ENCODE measurements at places on chromosomes 2 and 18.

GRCh38 chr2:172705352-172705751 lies 30.3 kb upstream of the RAPGEF4 start:
- DNase-seq, result no peak
- peaks cover 44% of the 10 kb centered on the region for H3K27me3 ChIP-seq
- no peak overlapping the region for H3K27ac ChIP-seq
- no peaks in the 10 kb centered on the region for H3K4me1 ChIP-seq
- no peak overlapping the region for H3K4me3 ChIP-seq

DNA sequence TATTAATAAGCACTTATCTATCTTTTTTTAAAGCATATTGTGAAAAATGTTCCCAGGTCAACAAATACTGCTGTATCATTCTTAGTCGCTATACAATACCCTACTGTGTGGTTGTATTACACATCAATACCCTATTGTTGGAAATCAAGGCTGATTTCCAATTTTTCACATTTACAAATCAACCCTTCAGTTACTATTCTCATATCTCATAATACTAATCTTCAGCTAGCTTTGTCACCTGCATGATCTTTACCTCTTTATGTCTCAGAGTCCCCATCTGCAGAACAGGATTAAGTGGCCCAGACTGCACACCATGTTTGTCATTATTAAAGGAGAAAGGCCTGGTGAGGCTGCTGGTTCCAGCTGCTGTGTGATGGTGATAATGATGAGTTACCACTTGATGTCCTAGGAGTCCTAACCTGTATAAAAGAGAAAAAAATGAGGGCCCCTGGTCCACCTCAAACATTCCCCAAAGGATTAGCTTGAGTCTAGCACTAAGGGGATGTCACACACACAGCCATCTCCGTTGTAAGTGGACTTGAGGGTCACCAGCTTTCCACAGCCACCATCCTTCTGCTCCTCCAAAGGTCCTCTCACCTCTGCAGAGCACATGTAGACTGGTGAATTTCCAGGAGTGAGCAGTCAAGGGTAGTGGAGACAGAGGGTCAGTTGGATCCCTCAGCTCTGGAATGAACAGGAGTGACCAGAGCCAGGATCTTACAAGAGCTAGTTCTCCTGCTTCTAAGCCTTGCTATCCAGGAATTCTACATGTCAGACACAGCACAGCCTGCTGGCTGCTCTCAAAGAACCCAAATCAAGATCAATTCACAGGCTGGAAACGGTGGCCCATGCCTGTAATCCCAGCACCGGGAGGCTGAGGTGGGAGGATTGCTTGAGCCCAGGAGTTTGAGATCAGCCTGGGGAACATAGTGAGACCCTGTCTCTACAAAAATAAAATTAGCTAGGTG lies 36.0 kb upstream of the BIN1 start:
- no peaks in the 10 kb centered on the region for H3K27me3 ChIP-seq
- DNase-seq, result no peak
- no peak overlapping the region for H3K4me3 ChIP-seq
- H3K36me3 ChIP-seq, result no peaks in the 10 kb centered on the region
- no peak overlapping the region for H3K27ac ChIP-seq
- no peaks in the 10 kb centered on the region for H3K4me1 ChIP-seq

- no peak overlapping the region for H3K4me3 ChIP-seq
- H3K27ac ChIP-seq, result no peak overlapping the region
- no peaks in the 10 kb centered on the region for H3K27me3 ChIP-seq
- DNase-seq, result no peak
Measured at GRCh38 chr18:22307528-22307927, 110.2 kb downstream of the CTAGE1 start.

- H3K27me3 ChIP-seq, result no peaks in the 10 kb centered on the region
- H3K27ac ChIP-seq, result no peak overlapping the region
- no peaks in the 10 kb centered on the region for H3K36me3 ChIP-seq
- H3K4me1 ChIP-seq, result peaks cover 8% of the 10 kb centered on the region
Measured at GRCh38 chr2:171960570-171960969, 38.3 kb downstream of the HAT1 start.

GRCh38 chr2:127705391-127706065 lies 4.2 kb downstream of the SFT2D3 start:
- H3K4me3 ChIP-seq, result no peak overlapping the region
- H3K27me3 ChIP-seq, result no peaks in the 10 kb centered on the region
- H3K4me1 ChIP-seq, result peaks cover 5% of the 10 kb centered on the region
- no peak overlapping the region for H3K27ac ChIP-seq
- peaks cover 67% of the 10 kb centered on the region for H3K36me3 ChIP-seq

DNA sequence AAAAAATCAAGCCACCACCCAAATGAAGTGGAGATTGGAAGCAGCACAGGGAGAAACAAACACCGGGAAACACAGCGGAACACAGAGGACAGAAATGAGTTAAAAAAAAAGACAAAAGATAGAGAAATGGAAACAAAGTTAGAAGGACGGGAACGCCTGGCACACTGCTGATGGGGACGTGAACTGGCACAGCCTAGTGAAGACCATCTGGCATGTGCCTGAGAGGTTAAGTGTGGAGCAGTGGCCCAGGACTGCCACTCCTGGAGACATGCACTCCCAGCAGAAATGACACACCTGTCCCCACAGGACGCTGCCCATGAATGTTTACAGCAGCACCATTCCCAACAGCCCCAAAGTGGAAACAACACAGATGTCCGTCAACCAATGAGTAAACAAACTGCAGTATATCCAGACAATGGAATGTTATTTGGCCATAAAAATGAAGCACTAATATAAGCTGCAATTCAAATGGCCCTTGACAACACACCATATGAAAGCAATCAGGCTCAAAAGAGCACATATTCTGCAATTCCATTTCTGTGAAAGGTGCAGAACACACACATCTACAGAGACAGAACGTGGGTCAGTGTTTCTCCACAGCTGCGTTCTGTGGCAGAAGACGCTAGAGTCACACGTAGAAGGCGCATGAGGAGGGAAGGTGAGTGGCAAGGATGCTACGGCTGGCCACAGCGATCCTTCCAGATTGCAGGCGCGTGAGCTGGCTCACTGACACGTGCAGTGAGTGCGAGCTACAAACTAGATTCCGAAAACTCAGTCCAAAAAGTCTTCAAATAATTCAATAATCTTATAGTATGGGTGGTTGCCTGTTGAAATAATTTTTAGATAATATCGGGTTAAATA lies 24.6 kb downstream of the THAP4 start:
- peaks cover 23% of the 10 kb centered on the region for H3K36me3 ChIP-seq
- H3K4me1 ChIP-seq, result peaks cover 9% of the 10 kb centered on the region
- no peaks in the 10 kb centered on the region for H3K27me3 ChIP-seq
- no peak overlapping the region for H3K4me3 ChIP-seq
- no peak for DNase-seq

GRCh38 chr2:190996338-190996946 lies 17.5 kb downstream of the STAT1 start:
- peak overlapping the region; percentile 16 for H3K27ac ChIP-seq
- peak; percentile 48 for DNase-seq
- no peaks in the 10 kb centered on the region for H3K27me3 ChIP-seq
- H3K36me3 ChIP-seq, result peaks cover 75% of the 10 kb centered on the region
- H3K4me3 ChIP-seq, result no peak overlapping the region

- H3K27ac ChIP-seq, result peak overlapping the region; percentile 96
- H3K4me3 ChIP-seq, result peak overlapping the region; percentile 97
- peaks cover 31% of the 10 kb centered on the region for H3K36me3 ChIP-seq
- no peak for DNase-seq
Measured at GRCh38 chr2:197515315-197515738, 539 bp upstream of the MOB4 start.

GRCh38 chr18:77009675-77010074 lies 122.9 kb downstream of the MBP start:
- no peaks in the 10 kb centered on the region for H3K4me1 ChIP-seq
- DNase-seq, result no peak
- no peaks in the 10 kb centered on the region for H3K27me3 ChIP-seq
- H3K36me3 ChIP-seq, result peaks cover 61% of the 10 kb centered on the region
- no peak overlapping the region for H3K27ac ChIP-seq

DNA sequence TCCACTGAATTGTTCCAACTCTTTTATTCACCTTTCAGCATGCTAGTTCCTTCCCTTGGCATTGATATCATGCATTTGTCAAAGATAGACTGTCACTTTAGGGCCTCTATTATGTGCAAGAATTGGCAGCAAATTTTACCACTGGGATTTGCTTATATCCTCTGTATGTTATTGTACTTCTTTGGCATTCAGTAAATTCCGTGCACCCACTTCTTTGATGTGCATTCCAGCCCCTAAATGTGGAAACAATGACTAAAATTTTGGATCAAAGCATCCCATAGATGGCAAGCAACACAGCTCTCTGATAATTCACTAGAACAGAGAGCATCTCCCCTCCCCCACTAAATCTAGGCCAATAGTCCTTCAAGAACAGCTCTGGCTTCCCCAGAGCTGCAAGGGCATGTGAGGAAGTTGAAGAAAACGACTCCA lies 399.0 kb upstream of the HNRNPA3 start:
- no peaks in the 10 kb centered on the region for H3K36me3 ChIP-seq
- no peak overlapping the region for H3K27ac ChIP-seq
- no peaks in the 10 kb centered on the region for H3K27me3 ChIP-seq
- no peaks in the 10 kb centered on the region for H3K4me1 ChIP-seq
- DNase-seq, result no peak

- H3K27ac ChIP-seq, result no peak overlapping the region
- no peak overlapping the region for H3K4me3 ChIP-seq
- no peak for DNase-seq
- peaks cover 34% of the 10 kb centered on the region for H3K36me3 ChIP-seq
Measured at GRCh38 chr18:49846361-49846662, 33.0 kb upstream of the ACAA2 start.

DNA sequence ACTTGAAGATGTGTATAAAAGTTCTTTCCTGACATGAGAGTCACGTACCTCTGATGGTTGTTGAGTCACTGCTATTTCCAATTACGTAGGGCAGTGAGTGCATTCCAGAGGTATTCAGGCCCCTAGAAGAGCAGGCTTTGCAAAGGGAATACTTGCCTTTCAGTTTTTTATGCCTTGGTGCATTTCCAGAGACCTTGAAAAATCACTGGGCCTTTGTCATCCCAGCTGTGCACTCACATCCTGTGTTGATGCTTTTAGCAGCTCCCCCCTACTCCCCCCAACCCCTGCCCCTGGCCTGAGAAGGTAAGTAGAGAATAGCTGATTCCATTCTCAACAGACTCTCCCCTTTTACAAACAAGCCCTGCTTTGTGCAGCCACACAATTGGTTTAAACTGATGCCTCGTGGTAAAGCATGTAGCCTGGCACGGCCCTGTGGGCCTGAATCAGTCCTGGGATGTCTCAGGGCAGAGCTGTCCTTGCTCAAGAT lies 174.2 kb downstream of the PRPF40A start:
- peaks cover 9% of the 10 kb centered on the region for H3K36me3 ChIP-seq
- no peak overlapping the region for H3K27ac ChIP-seq
- no peaks in the 10 kb centered on the region for H3K27me3 ChIP-seq

DNA sequence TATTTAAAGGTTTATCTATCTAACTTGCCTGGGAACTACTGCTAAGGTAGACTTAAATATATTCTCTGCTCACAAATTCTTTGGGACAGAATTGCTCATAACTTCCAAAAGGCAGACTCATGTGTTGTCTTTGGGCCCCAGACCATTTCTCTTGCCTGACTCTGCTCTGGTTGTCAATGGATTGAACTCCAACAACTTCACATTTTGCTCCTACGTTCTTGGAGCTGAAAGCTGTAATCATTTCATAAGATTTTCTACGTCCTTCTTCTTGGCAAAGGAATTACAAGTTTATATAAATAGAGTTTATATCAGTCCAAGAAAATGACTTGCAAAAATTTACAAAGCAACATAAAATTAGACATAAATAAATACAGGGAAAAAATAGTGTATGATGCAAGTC lies 32.9 kb upstream of the PPM1B start:
- H3K4me3 ChIP-seq, result no peak overlapping the region
- no peaks in the 10 kb centered on the region for H3K27me3 ChIP-seq
- no peak overlapping the region for H3K27ac ChIP-seq
- DNase-seq, result no peak
- peaks cover 27% of the 10 kb centered on the region for H3K4me1 ChIP-seq
- H3K36me3 ChIP-seq, result peaks cover 5% of the 10 kb centered on the region

DNA sequence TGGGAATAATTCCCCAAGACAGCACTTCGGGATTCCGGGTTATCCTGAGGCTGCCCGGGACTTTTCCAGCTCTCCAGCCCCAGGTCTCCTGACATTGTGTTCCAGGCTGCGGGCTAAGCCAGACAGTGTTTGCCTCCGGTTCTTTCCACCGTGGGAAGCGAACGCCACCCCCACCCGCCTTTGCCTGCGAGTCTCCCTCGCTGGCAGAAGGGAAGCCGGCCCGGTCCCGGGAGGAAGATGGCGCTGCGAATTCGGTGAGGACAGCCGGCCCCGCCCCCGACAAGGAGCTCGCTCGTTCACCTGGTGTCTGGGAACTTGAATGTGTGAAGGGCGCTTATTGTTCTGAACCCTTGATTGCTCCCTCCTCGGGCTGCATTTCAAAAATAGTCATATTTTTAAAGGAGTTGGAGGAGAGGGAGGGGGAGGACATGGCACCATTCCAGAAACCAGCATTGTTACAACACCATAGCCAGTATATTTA lies 2.9 kb downstream of the LRATD1 start:
- peak overlapping the region; percentile 87 for H3K4me3 ChIP-seq
- peaks cover 22% of the 10 kb centered on the region for H3K4me1 ChIP-seq
- H3K36me3 ChIP-seq, result peaks cover 40% of the 10 kb centered on the region

GRCh38 chr2:226581661-226582060 lies 218.0 kb downstream of the IRS1 start:
- H3K4me1 ChIP-seq, result peaks cover 61% of the 10 kb centered on the region
- H3K27me3 ChIP-seq, result no peaks in the 10 kb centered on the region
- no peak overlapping the region for H3K4me3 ChIP-seq
- DNase-seq, result no peak

GRCh38 chr2:159807183-159808031 lies 9.4 kb upstream of the CD302 start:
- H3K4me3 ChIP-seq, result no peak overlapping the region
- H3K27ac ChIP-seq, result no peak overlapping the region
- H3K27me3 ChIP-seq, result no peaks in the 10 kb centered on the region
- H3K36me3 ChIP-seq, result peaks cover 5% of the 10 kb centered on the region
- H3K4me1 ChIP-seq, result no peaks in the 10 kb centered on the region

- H3K36me3 ChIP-seq, result peaks cover 16% of the 10 kb centered on the region
- peak overlapping the region; percentile 80 for H3K27ac ChIP-seq
- no peak for DNase-seq
- H3K4me1 ChIP-seq, result peaks cover 86% of the 10 kb centered on the region
- H3K4me3 ChIP-seq, result no peak overlapping the region
- no peaks in the 10 kb centered on the region for H3K27me3 ChIP-seq
Measured at GRCh38 chr2:108617617-108618016, 83.3 kb downstream of the LIMS1 start.

- no peaks in the 10 kb centered on the region for H3K36me3 ChIP-seq
- peak; percentile 45 for DNase-seq
- no peaks in the 10 kb centered on the region for H3K27me3 ChIP-seq
- no peak overlapping the region for H3K4me3 ChIP-seq
- no peak overlapping the region for H3K27ac ChIP-seq
- H3K4me1 ChIP-seq, result no peaks in the 10 kb centered on the region
Measured at GRCh38 chr2:219433666-219434467, 776 bp upstream of the SPEG start.

All from Calu3 (cell line).